ENCODE measurements at places on chromosomes 6 and 20.
A peak's percentile ranks its signal among the peaks of the same experiment; 100 is the strongest.

DNA sequence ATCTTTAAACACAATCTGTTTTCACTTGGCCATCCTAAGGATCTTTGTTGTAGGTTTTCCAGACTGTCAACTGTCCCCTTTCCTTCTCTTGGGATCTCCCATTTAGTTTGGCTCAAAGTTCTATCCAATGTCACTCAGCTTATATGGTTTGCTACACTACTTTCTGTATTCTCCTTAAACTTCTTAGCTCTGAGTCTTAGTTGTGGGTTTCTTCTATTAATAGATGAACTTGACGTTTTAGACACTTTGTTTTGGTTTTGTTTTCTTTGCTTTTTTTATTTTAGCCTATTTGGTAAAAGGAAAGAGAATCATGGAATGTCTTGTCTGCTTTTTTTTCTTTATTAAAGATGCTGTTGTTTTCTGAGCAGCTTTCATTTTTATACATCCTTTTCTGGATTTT lies 11.4 kb downstream of the RMND1 start:
- no peak for DNase-seq

- DNase-seq, result no peak
Measured at GRCh38 chr20:60402189-60403058, 444.2 kb downstream of the CDH26 start.

- DNase-seq, result no peak
Measured at GRCh38 chr6:72619883-72620696, 1.8 kb upstream of the KCNQ5 start.

DNA sequence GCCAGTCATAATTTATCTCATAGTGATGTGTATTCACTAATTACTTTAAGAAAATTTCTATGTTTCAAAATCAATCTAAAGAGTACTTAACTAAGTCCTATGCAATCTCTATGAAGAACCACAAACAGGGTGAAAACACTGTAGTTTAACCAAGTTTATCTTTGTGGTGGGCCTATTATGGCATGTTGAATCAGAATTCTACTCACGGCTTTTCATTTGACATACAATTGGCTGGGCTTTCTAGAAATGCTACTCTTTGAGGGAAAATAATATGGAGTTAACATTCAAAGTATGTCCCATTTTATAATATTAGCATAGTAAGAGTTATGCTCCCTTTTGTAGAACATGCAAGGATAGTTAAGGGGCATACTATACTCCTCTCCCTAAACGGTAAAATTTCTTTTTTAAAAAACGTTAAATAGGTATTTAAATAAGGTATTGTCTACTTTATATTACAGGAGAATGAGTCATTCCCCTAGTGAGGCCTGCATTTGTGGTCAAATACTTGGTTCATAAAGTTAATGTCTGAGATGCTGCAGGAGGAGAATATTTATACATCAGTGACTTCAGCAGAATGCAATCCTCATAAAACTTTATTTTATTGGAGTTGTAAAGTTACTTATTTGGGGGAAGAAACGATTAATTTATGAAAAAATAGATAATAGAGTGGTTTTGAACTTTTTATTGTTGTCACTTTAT lies 1.8 kb downstream of the MOXD1 start:
- DNase-seq, result no peak

- no peak for DNase-seq
Measured at GRCh38 chr20:53224851-53225250, 252.7 kb downstream of the TSHZ2 start.

- DNase-seq, result no peak
Measured at GRCh38 chr20:47440857-47441773, 60.6 kb upstream of the NCOA3 start.

GRCh38 chr6:70520575-70520974 lies 46.2 kb upstream of the SDHAF4 start:
- peak; percentile 6 for DNase-seq

- no peak for DNase-seq
Measured at GRCh38 chr6:162468326-162468725, 259.2 kb downstream of the PRKN start.

DNA sequence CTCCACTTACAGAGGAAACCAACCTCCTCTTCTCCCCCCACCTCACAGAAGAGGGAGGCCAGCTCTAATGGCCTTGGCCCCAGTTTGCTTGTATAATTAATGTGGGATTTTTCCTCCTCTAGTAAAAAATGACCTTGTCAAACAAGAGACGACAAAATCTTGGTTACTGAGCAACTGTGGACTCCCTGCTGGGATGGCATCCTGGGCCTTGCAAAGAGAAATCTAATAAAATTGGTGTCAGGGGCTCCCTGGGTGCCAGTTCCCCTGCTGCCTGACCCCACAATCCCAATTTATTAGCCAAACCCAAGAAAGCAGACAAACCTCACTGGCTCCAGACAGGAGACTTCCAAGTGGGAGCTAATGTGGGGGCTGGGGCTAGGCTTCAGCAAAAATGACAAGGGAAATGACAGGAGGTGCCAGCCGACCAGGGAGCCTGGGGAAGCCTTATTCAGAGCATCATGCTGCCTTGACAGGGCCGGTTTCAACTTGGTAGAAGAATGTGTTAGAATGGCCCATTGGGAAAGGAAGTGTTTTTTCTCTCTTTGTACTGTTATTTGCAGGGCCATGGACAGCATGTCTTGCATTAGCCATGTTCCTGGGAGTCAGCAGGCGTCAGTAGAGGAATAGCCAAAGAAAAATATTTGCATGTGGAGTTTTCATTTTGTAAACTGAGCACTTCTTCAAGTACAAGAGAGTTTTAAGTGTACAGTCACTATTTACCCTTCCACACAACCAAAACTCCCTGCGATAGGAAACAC lies 816.9 kb downstream of the DHX35 start:
- no peak for DNase-seq

GRCh38 chr20:41027366-41027765 lies 1.3 kb upstream of the TOP1 start:
- DNase-seq, result no peak

DNA sequence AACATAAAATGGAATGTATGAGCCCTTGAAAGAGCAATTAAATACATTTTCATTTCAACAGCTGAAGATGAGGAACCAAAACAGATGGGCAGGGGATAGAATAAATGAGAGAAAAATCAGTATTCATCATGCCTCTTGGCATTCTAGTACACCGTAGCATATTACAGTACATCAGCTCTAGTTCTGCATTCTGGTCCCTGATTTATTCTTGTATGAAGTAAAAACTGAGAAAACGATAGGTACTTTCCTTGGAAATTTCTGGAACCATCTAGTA lies 349.4 kb downstream of the ARHGAP18 start:
- DNase-seq, result no peak

- no peak for DNase-seq
Measured at GRCh38 chr20:33796263-33796906, 14.8 kb upstream of the CHMP4B start.

DNA sequence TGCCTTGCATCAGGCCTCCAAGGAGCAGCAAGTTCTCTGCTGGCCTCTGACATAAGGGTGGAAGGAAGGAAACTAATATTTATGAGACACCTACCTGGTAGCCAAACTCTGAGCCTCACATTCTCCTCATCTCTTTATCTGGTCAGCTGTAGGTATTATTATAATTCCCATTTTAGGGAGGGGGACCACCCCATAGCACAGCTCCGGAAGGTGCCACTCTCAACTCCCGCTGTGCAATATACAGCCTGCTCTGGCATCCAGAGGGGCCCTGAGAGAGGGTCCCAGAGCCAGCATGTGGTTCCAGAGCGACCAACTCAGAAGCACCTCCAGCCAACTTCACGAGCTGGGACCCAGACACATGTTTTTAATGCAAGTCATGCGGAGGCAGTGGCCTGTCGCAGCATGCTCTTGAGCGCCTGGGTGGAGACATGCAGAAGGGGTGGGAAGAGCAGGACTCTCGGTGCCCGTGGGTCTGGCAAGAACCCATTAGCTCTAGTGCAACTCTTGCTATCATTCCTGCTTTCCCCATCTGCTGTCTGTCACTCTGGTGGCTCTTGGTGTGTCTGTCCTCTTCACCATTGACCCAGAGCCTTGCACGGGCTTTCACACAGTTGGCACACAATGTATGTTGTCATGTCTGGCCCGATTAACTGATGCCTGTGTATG lies 15.0 kb upstream of the MYMX start:
- DNase-seq, result peak; percentile 10

GRCh38 chr20:30602424-30602823 lies 655.0 kb upstream of the DEFB115 start:
- DNase-seq, result no peak

- no peak for DNase-seq
Measured at GRCh38 chr20:57415771-57416170, 24.6 kb downstream of the RBM38 start.

GRCh38 chr20:38168791-38169589 lies 3.9 kb upstream of the TGM2 start:
- no peak for DNase-seq

DNA sequence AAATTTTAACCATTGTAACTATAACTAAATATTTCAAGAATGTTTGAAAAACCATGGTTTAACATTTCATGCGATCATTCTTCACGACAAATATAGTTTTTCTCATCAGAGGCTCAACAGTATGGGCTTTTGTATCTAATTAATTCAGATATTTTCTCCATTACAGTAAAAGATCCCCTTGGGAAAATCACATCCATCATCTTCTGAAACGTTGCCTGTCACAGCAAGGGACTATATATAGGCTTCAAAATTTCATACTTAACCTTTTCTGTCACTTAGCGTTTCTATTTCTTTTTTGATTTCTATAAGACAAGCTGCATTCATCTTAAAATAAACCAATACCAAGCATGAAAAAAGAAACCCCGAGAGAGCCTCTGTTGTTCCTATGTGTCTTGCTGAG lies 710.0 kb downstream of the PRKN start:
- DNase-seq, result no peak

DNA sequence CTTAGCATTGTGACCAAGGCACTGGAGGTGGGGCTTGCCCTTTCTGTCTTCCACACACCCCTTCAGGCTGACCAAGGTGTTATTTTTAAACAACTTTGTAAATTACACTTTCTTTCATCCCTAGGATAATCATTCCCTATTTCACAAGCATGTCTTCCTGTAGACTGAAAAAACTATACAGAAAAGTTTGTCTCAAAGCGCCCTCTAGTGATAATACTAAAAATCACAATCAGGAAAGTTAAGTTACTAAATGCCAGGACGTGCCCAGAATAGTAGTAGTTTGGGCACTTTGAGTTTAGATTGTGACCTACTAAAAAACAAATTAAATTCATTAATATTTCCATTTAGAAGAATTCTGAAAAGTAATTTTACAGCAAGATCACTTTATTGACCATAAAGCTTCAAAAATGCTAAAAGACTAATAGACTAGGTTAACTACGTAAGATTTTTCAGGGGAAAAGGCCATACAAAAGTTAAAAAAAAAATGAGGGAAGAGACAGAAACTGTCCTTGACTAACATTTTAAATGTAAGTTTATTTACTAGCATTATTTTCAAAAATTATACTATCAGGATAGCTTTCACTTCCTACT lies 123.3 kb upstream of the DUSP22 start:
- DNase-seq, result peak; percentile 36

DNA sequence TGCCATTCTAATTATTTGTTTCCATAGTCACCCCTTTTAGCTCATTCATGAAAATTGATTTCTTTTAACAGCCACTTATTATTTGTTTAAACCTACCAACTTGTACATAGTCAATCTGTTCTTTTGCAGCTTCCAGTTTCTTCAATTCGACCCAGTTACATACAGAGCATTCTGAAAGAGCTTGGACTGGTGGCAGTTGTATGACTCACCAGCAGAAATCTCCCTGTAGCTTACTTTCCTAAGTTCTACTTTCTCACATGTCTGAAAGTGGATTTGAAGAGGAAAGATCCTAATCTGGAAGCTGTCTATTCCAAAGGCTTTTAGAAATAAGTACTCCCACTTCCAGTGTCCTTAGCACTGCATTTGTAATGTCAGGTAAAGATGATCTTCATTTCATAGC lies 447.9 kb downstream of the HTR1B start:
- no peak for DNase-seq

DNA sequence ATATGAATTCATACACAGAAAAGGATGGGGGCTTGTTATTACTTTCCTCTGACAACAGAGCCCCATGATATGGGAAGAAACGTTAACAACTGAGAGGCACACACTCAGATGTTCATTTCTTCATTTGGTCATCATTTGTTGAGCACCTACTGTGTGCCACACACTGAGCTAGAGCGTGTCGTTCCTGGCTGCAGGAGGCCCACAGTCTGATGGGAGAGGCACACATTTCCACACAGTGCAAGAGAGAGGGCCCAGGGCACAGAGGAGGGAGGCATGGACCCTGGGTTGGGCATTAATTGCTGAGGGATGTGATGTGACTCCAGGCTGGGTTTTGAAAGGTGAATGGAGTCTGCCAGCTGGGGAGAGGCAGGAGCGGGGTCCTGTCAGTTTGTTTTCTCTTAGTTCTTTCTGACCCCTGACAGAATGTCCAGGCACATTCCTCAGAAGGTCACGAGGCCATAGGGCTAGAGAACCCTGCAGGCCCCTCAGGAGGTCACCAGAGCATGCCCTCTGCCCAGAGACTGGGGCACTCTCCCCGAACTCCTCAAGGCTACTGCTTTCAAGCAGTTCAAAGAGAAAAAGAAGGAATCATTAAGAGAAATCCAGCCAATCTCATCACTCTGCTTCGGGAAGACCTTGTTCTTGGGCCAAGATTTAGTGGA lies 216.2 kb downstream of the UST start:
- no peak for DNase-seq

GRCh38 chr6:42901538-42901957 lies 14.3 kb upstream of the PTCRA start:
- peak; percentile 85 for DNase-seq

- DNase-seq, result no peak
Measured at GRCh38 chr20:19564261-19564660, 193.8 kb upstream of the RIN2 start.

GRCh38 chr20:3071610-3072529 lies at the start of gene OXT:
TSS of gene OXT (plus strand) at chr20:3071620. CDS start at chr20:3071656, 36 bp downstream.
- no peak for DNase-seq

DNA sequence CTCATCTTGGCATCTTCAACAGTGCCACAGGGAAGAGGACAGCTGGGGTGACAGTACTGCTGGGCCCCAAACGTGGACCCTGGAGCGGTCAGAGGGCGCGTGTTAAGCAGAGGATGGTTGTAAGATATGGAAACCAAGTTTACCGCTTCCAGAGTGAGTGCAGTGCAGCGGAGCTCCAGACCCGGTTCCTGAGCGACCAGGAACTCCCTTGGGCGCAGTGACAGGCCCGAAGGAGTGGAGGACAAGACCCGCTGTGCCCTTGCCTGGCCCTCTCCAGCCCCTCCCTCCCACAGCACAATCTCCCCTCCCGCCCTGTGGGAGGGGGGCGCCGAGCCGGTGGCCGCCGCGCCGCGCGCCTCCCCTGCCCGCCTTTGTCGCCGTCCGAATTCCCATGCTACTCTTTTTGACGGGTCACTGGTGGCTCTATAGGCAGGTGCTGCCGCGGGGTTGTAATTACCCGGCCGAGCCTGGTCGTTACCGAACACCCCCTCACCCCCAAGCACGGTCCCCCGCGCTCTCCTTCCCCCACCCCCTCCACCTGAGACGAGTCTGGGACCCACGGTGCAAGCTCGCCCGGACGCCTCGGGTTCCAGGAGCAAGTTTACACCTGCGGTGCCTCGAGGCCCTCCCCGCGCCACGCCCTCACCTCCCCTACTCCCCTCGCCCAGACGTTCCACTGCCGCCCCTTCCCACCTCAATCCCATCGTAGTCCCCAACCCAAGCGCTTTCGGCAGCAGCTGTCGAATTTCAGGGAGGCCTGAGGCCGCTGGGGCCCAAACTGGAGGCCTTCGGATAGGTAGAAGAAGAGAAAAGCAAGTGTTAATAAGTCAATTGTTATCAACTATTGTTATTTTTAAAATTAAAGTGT lies 3.9 kb downstream of the NR2E1 start:
- DNase-seq, result no peak

Measured in NCI-H1694 (cell line).